ENCODE measurements at places on chromosomes 7 and 10.

- no peak for DNase-seq
Measured at GRCh38 chr10:86773498-86773897, 17.1 kb downstream of the BMPR1A start.

GRCh38 chr7:191105-191980, 1.0 kb upstream of the FAM20C start:
- DNase-seq = peak; percentile 71

GRCh38 chr7:16233517-16233916, 187.8 kb downstream of the CRPPA start:
- no peak for DNase-seq

GRCh38 chr7:34507191-34507590, 150.8 kb upstream of the NPSR1 start:
- DNase-seq = no peak

DNA sequence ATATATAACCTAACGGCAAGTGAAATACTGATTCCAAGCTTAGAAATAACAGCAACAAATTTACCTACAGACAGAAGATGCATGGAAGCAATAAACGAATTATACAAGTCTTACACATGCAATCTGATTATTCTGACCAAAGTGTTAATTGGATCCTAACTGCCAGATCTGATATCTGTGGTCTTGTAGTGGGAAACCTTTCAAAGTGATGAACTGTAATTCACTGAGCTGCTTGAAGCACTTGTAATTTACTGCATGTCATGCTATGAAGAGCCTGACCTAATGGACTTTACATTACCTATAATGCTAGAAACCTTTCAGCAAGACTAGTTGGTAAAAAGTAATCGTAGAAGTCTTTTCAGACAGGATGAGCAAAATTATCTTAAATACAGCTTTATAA, 205.6 kb downstream of the FOXP2 start:
- DNase-seq = no peak

- no peak for DNase-seq
Measured at GRCh38 chr10:105154736-105155135, 513.6 kb downstream of the SORCS3 start.

- no peak for DNase-seq
Measured at GRCh38 chr7:70660154-70660818, 471.7 kb upstream of the GALNT17 start.

DNA sequence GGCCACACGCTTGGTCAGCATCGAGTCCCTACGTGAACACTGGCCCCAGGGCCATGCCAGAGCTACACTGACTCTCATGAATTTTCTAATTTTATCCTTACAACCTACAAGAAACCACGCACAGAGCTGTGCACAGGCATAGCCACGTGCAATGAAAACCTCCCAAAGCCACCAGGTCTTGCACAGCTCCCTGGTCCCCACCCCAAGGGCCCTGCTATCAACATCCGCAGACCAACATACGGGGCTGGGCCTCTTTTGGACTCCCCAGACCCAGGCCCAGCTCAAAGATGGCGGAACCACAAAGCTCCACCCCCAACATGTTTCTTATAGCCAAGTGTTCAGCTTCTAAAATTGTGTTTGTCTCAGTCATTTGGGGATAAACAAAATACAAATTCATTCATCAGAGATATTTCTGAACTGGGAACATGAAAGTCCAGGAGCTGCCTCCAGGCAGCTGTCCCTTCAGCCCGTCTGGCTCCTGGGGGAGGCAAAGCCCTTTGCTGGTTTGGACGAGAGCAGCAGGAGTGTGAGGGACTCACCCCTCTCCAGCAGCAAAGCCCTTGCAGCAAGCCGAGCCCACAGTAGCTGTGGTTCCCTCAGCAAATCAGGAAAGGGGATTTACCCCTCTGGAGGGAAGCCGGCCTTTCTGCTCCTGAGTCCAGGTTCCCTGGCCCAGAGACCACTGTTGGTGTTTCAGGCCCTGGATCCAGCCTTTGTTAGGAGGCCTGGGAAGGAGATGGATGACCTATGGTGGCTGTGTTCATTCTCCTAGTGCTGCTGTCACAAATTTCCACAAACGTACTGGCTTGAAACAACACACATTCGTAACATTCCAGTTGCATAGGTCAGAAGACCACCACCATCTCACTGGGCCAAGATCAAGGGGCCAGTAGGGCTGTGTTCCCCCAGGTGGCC, 75.1 kb downstream of the OAT start:
- DNase-seq = no peak

DNA sequence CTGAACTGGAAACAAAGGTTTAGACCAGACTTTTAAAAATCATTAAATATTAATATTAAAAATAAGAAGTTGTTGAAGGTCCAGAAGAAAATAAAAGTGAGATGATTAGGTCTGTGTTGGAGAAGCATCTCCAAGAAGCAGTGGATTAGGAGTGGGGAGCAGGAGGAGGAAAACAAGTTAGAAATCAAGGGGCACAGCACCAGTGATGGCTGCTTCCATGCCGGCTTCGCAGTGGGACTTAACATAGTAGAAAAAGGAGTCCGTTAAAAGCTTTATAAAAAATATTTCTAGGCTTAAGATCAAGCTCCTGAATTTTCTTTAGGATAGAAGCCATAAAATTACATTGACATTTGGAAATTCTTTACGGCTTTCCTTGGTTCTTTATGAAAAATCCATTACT, 95.8 kb downstream of the CDC14C start:
- DNase-seq = no peak

DNA sequence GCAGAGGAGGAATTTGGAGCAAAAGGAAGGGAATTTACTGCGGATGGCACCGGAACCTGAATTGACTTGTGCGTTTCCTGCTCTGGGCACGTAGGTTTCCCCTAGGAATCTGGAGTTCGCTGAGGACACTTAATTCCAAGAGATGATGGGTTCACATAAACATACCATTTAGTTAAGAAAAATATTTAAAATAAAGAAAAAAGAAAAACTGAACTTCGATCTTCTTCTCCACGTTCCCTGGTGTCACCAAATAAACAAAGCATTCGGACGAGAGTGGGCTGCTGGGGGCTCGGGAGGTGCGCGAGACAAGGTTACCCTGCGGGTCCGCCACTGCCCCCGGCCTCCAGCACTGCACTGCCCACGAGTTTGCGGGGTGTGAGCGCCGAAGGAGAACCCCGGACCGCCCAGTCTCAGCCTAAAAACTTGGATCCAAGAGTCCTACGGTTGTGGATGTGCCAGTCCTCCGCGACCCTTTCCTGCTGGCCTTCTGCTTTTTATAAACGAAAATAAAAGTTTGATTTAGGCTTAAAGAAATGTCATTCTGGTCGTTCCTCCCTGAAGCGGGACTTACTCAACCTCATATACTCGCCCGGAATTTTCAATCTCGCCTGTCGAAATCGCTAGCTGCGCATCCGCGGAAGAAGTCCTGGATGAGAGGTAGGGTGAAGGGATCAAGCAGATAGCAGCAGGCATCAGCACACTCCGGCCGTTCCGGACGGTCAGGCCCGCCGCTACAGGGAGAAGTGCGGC, 30.3 kb downstream of the SKIDA1 start:
- peak; percentile 94 for DNase-seq

DNA sequence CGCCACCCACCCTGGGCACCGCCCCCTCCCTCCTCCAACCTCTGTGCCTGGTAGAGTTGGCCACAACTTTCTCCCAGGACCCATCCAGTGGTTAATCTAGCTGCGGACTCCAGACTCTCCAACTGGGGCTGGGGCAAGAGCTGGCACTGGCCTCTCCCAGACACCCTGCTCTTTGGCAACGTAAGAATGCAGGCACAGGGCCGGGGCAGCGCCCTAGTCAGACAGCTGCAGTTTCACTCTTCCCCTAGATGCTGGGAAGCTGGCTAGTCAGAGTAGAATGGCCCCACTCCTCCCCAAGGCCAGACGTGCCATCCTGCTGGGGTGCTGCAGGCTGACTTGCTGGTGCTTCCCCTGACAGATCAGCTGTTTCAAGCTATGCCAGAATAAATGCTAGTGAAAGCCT, 22.1 kb downstream of the HSPA12A start:
- DNase-seq = no peak

DNA sequence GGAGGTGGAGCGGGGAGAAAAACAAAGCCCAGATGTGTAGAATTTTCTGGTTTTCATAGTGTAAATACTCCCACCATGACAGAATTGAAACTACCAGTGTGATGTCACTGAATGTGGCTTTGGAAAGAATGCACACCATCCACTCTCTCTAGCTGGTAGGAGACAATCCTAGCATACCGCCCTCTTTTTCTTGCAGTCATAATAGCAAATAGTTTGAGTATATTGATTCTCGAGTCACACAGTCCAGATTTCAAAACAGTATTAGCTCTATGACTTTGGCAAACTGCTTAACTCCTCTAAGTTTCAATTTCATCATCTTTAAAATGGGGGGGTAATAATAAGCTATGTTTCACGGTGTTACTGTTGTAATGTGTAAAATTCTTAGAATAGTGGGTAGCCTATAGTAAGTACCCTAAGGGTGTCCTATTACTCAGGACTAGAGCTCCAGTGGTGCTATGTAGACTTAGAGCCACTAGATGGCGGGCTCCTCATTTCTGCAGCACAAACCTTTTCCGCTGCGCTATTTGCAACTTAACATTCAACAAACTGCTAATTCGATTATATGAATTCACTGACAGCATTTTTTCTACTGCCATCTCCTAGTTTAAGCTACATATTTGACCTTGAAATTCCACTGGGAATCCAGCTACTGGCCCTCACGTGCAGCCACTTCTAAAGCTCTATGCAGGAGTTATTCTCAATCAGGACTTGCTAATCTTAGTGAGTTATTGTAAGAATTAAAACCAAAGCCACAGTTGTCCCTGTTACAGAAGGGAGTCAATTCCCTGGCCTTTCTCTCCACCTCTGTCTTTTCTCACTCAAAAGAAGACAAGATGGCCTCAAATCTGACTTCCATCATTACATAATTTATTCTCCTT, 18.7 kb downstream of the TAS2R40 start:
- peak; percentile 75 for DNase-seq

DNA sequence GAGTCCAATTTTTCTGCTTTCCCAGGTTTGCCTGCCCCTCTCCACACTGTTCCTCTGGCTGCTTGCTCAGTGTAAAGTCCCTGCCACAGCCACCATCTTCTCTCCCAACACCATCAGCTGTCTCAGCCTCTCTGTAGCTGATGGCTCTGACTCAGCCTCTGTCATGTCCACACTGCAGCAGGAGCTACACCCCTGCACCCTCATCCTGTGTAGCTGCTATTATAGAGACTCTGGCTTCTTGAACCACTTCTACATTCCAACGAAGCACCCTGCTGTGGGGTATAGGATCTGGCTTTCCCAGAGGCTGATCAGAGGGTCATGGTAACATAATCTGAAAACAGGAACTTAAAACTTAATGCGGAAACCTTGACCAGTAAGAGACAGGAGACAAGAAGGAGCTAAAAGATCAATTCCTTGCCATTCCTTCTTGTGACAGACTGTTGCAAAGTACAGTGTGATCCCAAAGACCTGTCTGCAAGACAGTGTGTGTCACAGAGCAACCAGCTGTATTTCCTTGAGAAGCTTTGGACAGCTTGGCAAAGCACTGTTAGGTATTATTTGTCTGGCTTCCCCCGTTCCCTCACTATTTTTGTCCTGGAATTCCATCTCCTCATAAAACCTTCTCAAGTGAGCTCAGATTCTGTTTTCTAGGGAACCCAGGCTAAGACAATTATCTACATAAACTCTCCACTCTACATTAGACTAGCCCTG, 42.3 kb downstream of the NRCAM start:
- DNase-seq = no peak

DNA sequence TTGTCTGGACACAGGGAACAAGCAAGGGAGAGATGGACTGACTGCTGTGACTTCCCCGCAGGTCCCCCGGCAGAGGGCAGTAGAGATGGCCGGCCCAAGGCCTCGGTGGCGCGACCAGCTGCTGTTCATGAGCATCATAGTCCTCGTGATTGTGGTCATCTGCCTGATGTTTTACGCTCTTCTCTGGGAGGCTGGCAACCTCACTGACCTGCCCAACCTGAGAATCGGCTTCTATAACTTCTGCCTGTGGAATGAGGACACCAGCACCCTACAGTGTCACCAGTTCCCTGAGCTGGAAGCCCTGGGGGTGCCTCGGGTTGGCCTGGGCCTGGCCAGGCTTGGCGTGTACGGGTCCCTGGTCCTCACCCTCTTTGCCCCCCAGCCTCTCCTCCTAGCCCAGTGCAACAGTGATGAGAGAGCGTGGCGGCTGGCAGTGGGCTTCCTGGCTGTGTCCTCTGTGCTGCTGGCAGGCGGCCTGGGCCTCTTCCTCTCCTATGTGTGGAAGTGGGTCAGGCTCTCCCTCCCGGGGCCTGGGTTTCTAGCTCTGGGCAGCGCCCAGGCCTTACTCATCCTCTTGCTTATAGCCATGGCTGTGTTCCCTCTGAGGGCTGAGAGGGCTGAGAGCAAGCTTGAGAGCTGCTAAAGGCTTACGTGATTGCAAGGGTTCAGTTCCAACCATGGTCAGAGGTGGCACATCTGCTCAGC, 6.0 kb downstream of the CYREN start:
- no peak for DNase-seq

DNA sequence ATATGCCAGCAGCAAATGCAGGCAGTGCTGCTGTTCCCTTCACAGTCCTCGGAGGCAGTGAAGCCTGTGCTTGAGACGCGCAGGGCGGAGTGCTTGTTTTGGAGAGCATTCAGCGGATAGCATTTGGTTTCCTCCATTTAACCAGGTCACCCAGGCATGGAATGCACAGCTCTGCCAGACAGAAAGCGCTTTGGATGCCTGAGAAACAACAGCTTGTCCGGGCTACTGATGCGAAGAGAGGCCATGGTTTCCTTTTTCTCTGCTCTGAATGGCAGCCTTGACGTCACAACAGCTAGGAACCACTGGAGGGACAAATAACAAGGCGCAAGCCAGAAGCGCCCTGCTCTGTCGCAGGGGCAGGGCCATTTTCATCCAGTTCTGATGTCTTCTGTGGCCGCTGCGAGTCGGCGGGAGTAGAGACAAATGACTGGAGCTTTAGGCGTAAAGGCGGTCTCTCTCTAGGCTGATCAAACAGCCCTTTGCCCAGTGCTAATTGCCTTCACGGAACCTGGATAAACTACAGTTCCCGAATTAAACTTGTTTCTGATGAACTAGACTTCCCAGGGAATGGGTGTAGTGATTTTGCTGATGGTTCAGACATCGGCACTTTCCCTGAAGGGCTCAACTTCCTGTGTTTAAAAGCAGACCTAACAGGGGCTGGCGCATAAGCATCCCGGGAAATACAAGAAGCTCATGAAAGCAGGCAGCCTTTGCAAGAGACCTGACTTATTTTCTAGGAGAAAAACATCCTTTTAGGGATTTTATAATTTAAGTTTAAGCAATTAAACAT, 187.6 kb upstream of the KLF14 start:
- DNase-seq = peak; percentile 69

GRCh38 chr10:105843786-105844185, 1202.7 kb downstream of the SORCS3 start:
- DNase-seq = no peak

GRCh38 chr7:115023219-115023618, 101.3 kb downstream of the MDFIC start:
- peak; percentile 28 for DNase-seq

- no peak for DNase-seq
Measured at GRCh38 chr7:47419471-47419870, 162.4 kb downstream of the TNS3 start.

- DNase-seq = no peak
Measured at GRCh38 chr10:37747081-37747480, 110.3 kb downstream of the ZNF248 start.

Data from muscle of back (tissue), 13 donors.